ENCODE measurements at places on chromosomes 6 and 20. TPM values are rescaled to one million over a fixed set of nuclear protein-coding genes. Genes with fewer than 3 reads are reported as not detected.

- DNase-seq: no peak
- H3K4me3 ChIP-seq: no peak overlapping the region
- H3K36me3 ChIP-seq: peaks cover 6% of the 10 kb centered on the region
- no peaks in the 10 kb centered on the region for H3K27me3 ChIP-seq
- H3K27ac ChIP-seq: no peak overlapping the region
Observed at GRCh38 chr20:36989797-36990196, 38.3 kb upstream of the SAMHD1 start.

DNA sequence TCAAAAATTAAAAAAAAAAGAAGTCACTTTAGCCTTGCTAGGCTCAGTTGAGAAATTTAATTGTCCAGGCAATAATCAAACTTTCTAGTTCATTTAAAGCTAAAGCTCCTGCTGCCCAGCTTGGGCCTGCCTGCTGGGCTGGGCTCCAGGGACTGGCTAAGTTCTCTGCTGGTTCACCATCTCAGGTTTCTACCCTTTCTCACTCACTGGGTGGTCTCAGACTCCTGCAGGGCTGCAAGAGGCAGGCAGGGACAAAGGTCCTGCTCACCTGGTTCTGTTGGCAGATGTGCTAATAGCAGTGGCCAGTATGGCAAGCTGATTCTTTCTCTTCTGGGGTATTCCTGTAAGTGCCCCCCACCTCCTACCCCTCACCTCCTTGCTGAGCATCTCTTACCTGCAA is 21.2 kb upstream of the RTF2 start:
- H3K27ac ChIP-seq: no peak overlapping the region
- H3K36me3 ChIP-seq: peaks cover 29% of the 10 kb centered on the region
- no peaks in the 10 kb centered on the region for H3K27me3 ChIP-seq
- no peak overlapping the region for H3K4me3 ChIP-seq
- peaks cover 16% of the 10 kb centered on the region for H3K4me1 ChIP-seq
- DNase-seq: no peak

GRCh38 chr6:148934539-148934938 is 187.7 kb downstream of the UST start:
- no peak overlapping the region for H3K27ac ChIP-seq
- H3K4me1 ChIP-seq: no peaks in the 10 kb centered on the region
- no peaks in the 10 kb centered on the region for H3K36me3 ChIP-seq
- peaks cover 5% of the 10 kb centered on the region for H3K27me3 ChIP-seq
- DNase-seq: no peak

The PBOV1 gene
- polyA plus RNA-seq: not detected

- H3K36me3 ChIP-seq: no peaks in the 10 kb centered on the region
- no peak overlapping the region for H3K27ac ChIP-seq
- H3K4me3 ChIP-seq: no peak overlapping the region
- H3K4me1 ChIP-seq: no peaks in the 10 kb centered on the region
- H3K27me3 ChIP-seq: no peaks in the 10 kb centered on the region
Observed at GRCh38 chr6:65052626-65053025, 654.4 kb downstream of the EYS start.

GRCh38 chr6:122020588-122021264 is 378.7 kb upstream of the HSF2 start:
- DNase-seq: no peak
- no peak overlapping the region for H3K27ac ChIP-seq
- no peaks in the 10 kb centered on the region for H3K36me3 ChIP-seq
- peaks cover 10% of the 10 kb centered on the region for H3K4me1 ChIP-seq
- no peak overlapping the region for H3K4me3 ChIP-seq

DNA sequence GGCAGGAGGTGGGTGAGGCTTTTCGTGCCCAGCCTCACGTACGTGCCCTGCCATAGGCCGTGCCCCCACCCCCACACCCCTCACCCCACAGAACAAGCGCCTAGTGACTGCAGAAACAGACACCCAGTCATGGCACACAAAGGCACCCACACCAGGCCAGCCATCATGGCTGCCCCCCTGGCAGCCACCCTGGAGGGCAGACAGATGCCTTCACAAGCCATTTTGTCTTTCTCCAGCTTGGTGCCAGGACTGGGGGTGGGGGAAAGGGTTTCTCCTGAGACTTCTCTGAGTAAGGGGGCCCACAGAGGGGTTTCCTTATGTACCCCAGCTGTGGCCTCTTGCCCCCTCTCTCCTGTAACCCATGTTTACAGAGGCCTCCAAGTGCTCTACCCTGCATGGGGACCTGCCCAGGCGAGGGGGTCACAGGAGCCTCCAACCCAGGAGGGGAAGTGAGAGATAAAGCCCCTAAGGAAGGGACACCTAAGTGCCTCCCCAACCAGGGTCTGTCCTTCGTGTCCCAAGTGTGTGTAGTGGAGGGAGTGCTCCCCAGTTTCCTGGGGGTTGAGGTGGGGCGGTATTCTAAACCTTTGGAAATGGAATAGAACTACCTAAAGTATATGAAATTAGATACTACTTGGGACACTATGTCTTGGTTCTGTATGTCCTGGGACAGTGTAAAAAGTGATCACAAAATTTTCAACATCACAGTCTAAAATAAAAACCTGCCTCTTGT is 49.9 kb downstream of the MRPL14 start:
- DNase-seq: no peak
- peaks cover 4% of the 10 kb centered on the region for H3K27me3 ChIP-seq
- H3K4me1 ChIP-seq: peaks cover 28% of the 10 kb centered on the region
- H3K36me3 ChIP-seq: no peaks in the 10 kb centered on the region
- no peak overlapping the region for H3K27ac ChIP-seq
- H3K4me3 ChIP-seq: no peak overlapping the region

- peaks cover 11% of the 10 kb centered on the region for H3K4me1 ChIP-seq
- H3K4me3 ChIP-seq: no peak overlapping the region
- H3K27ac ChIP-seq: no peak overlapping the region
- H3K27me3 ChIP-seq: peaks cover 5% of the 10 kb centered on the region
Observed at GRCh38 chr6:2721219-2721618, 29.5 kb downstream of the MYLK4 start.

DNA sequence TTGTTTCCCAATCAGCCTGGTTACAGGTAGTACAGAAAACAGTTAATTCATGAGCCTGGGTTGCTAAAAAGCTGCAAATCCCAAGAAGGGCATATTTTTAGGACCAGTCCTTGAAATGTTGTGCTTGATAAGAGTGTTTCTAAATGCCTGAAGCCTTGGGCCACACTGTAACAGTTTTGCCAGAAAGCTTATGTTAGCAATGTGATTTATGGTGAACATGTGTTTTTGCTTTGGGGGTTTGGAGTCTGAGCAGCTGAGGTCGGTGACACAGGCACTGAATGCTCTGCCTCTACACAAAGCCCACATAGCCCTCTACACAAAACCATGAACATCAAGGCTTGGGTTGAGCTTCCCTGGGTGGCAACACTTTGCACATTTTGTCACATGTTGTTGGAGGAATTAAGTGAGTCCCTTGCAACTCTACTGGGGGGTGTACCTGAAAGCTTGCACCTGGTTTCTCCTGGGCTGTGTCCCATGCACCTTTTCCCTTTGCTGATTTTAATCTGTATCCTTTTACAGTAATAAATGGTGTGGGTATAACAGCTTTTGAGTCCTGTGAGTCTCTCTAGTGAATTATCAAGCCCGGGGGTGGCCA is 22.2 kb downstream of the AHI1 start:
- no peaks in the 10 kb centered on the region for H3K4me1 ChIP-seq
- DNase-seq: no peak
- H3K36me3 ChIP-seq: peaks cover 31% of the 10 kb centered on the region

The VWA7 gene
- polyA plus RNA-seq: not detected

GRCh38 chr6:15129887-15130286 is 116.0 kb upstream of the JARID2 start:
- H3K4me3 ChIP-seq: no peak overlapping the region
- H3K27ac ChIP-seq: no peak overlapping the region
- H3K36me3 ChIP-seq: no peaks in the 10 kb centered on the region
- no peaks in the 10 kb centered on the region for H3K27me3 ChIP-seq

The IL17F gene
- polyA plus RNA-seq: 0.21 TPM

The C4A gene
- 0.81 TPM for polyA plus RNA-seq

The TRIM10 gene
- not detected for polyA plus RNA-seq

GRCh38 chr20:12175538-12175937 is 257.8 kb downstream of the BTBD3 start:
- H3K4me3 ChIP-seq: no peak overlapping the region
- H3K36me3 ChIP-seq: no peaks in the 10 kb centered on the region
- H3K27me3 ChIP-seq: no peaks in the 10 kb centered on the region
- no peak overlapping the region for H3K27ac ChIP-seq
- peaks cover 4% of the 10 kb centered on the region for H3K4me1 ChIP-seq

DNA sequence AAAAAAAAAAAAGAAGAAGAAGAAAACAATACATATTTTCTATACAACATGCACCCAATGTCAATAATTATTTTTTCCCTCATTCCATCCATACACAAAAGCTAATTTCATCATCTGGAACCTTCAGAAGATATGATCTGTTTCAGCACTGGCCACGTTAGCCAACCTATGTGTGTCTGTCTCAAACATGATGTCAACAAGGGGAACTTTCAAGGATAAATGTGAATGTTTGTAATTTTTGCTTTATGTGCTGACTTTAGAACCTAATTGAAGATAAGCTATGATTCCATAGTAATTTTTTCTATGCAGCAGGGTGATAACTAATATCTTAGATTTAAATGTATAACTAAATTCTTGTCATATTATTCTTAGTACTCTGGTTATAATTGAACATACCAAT is 37.9 kb downstream of the IPCEF1 start:
- DNase-seq: no peak
- no peak overlapping the region for H3K27ac ChIP-seq
- H3K4me1 ChIP-seq: no peaks in the 10 kb centered on the region
- no peak overlapping the region for H3K4me3 ChIP-seq
- no peaks in the 10 kb centered on the region for H3K27me3 ChIP-seq

The ZSWIM3 gene
- 0.65 TPM for polyA plus RNA-seq

- H3K36me3 ChIP-seq: peaks cover 57% of the 10 kb centered on the region
- DNase-seq: no peak
- no peaks in the 10 kb centered on the region for H3K27me3 ChIP-seq
- peaks cover 51% of the 10 kb centered on the region for H3K4me1 ChIP-seq
- no peak overlapping the region for H3K4me3 ChIP-seq
Observed at GRCh38 chr6:108243836-108244235, 17.0 kb downstream of the SNX3 start.

GRCh38 chr20:32664678-32665159 is 9.0 kb downstream of the C20orf203 start:
- H3K36me3 ChIP-seq: peaks cover 6% of the 10 kb centered on the region
- peaks cover 5% of the 10 kb centered on the region for H3K4me1 ChIP-seq
- no peaks in the 10 kb centered on the region for H3K27me3 ChIP-seq
- H3K27ac ChIP-seq: peak overlapping the region; percentile 53
- H3K4me3 ChIP-seq: no peak overlapping the region
- DNase-seq: no peak

GRCh38 chr6:91664327-91664959 is 1077.6 kb upstream of the MAP3K7 start:
- H3K27me3 ChIP-seq: no peaks in the 10 kb centered on the region
- H3K27ac ChIP-seq: no peak overlapping the region
- H3K4me3 ChIP-seq: no peak overlapping the region
- no peaks in the 10 kb centered on the region for H3K36me3 ChIP-seq
- DNase-seq: no peak

DNA sequence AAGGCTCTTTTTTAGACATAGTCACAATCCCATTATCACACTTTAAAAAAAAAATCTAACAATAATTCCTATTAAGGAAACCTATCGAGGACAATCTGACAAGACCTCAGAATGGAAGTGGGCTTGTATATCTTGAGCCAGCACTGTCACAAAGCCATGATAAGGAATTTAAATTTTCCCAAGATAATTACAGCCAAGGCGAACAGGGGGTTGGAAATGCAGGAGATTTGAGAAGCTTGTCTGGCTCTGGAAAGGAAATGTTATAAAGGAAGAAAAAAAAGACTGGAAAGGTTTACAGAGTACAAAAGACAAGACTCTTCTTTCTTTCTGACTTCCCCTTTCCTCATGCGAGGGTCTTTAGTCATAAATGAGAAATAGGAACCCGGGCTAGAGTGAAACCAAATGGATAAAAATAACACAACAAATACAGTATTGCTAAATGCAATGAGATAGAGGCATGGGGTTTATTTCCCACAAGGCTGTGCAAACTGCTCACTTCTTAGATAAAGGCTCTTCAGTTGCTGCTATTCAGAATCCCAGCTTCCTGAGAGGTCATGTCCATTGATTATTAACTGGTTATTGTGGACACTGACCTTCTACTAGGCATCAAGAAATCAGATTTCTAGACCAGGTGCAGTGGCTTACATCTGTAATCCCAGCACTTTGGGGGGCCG is 13.4 kb upstream of the GHRH start:
- no peak overlapping the region for H3K4me3 ChIP-seq
- H3K4me1 ChIP-seq: peaks cover 8% of the 10 kb centered on the region
- no peaks in the 10 kb centered on the region for H3K27me3 ChIP-seq
- no peaks in the 10 kb centered on the region for H3K36me3 ChIP-seq

- DNase-seq: no peak
- no peak overlapping the region for H3K4me3 ChIP-seq
- no peaks in the 10 kb centered on the region for H3K36me3 ChIP-seq
- H3K4me1 ChIP-seq: peaks cover 2% of the 10 kb centered on the region
- peaks cover 36% of the 10 kb centered on the region for H3K27me3 ChIP-seq
Observed at GRCh38 chr20:38665094-38665493, 59.2 kb upstream of the SLC32A1 start.

DNA sequence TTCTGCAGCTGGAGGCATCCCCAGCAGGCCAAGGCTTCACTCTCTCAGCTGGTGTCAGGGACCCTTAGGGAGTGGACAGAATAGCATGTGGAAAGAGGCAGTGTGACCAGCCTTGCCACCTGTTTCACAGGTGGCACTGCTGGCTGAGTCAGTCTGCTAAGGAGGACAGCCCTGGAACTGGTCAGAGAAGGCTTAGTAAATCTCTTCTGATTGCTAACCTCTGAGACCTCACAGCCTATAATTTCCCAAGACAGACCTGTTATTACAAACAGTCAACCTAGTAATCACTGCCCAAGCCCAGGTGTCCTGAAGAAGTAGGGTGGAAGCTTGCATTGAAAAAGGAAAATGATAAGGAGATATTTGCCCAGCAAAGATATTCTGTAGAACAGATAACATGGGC is 26.4 kb upstream of the PAQR8 start:
- peaks cover 66% of the 10 kb centered on the region for H3K4me1 ChIP-seq
- no peaks in the 10 kb centered on the region for H3K36me3 ChIP-seq
- no peaks in the 10 kb centered on the region for H3K27me3 ChIP-seq
- peak overlapping the region; percentile 92 for H3K27ac ChIP-seq

- no peak for DNase-seq
- H3K27me3 ChIP-seq: peaks cover 1% of the 10 kb centered on the region
Observed at GRCh38 chr20:61524951-61525666, 273.0 kb downstream of the CDH4 start.

The AIF1 gene
- 242 TPM for polyA plus RNA-seq

Data from naive thymus-derived CD8-positive, alpha-beta T cell (primary cell).